Iris pigment epithelial cell (primary cell): ENCODE measurements at places on chromosomes 4 and X.
A peak's percentile ranks its signal among the peaks of the same experiment; 100 is the strongest.

- DNase-seq = no peak
Observed at GRCh38 chr4:150131581-150132228, 53.5 kb downstream of the DCLK2 start.

- no peak for DNase-seq
Observed at GRCh38 chr4:17120761-17121160, 222.3 kb upstream of the LDB2 start.

GRCh38 chr4:169106696-169107229 is 96.7 kb upstream of the CBR4 start:
- no peak for DNase-seq

GRCh38 chrX:23271026-23271425 is 63.6 kb upstream of the PTCHD1 start:
- no peak for DNase-seq

DNA sequence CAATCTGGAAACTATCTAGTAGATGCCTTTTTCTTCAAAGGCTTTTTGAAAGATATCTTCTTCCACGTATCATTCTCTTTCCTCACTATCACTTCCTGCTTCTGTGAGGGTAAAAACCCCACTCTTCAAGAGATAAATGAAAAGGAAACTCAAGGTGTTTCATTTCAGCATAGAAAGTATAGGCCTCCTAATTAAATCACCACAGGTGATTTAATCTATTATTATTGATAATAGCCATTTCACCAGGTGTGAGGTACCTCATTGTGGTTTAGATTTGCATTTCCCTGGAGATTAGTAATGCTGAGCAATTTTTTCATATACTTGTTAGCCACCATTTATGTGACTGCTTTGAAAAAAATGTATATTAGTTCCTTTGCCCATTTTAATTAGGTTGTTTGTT is 92.0 kb upstream of the EMCN start:
- DNase-seq = no peak

GRCh38 chr4:120630427-120630826 is 292.1 kb downstream of the PRDM5 start:
- DNase-seq = peak; percentile 17

GRCh38 chrX:44871931-44872820 is 812 bp upstream of the KDM6A start:
- peak; percentile 31 for DNase-seq

DNA sequence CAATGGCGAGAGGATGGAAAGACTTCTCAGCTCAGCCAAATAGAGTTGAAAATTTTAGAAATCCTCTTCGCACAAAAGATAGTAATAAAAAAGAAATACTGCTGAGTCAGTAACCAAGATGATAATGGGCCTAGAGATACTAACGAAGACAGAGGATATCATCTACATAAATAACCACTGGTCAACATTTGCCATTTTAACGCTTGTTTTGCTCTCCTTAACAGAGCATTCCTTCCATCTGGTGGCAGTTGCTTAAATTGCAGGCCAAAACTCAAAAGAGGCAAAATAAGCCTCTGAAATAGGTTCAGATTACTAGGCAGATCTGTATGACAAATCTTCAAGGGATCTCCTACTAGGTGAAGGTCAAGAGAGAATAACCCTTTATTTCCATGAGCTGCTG is 51.7 kb upstream of the MCF2 start:
- peak; percentile 50 for DNase-seq

GRCh38 chr4:961351-962230 is 11.8 kb downstream of the DGKQ start:
- DNase-seq = no peak

GRCh38 chr4:174402470-174403176 is 118.9 kb downstream of the CEP44 start:
- DNase-seq = no peak

GRCh38 chr4:23697001-23697528 is 192.8 kb downstream of the PPARGC1A start:
- no peak for DNase-seq
